Activated CD4-positive, alpha-beta T cell treated with anti-CD3 and anti-CD28 coated beads, Interleukin-2, amount 10 ng/mL, durations not matched to agents 24 days and 14 days (primary cell): ENCODE measurements at places on chromosomes 13 and 19.

- H3K4me1 ChIP-seq, result peaks cover 52% of the 10 kb centered on the region
- no peak overlapping the region for H3K27ac ChIP-seq
- H3K4me3 ChIP-seq, result peak overlapping the region; percentile 93
- peaks cover 13% of the 10 kb centered on the region for H3K27me3 ChIP-seq
- peaks cover 34% of the 10 kb centered on the region for H3K36me3 ChIP-seq
These were observed 1.1 kb downstream of the PPP5C start for GRCh38 chr19:46347985-46348384.

GRCh38 chr13:95296326-95296925 lies 4.8 kb downstream of the ABCC4 start:
- no peak overlapping the region for H3K4me3 ChIP-seq
- peaks cover 22% of the 10 kb centered on the region for H3K4me1 ChIP-seq
- no peak overlapping the region for H3K27ac ChIP-seq
- no peaks in the 10 kb centered on the region for H3K27me3 ChIP-seq
- DNase-seq, result peak; percentile 66
- peaks cover 13% of the 10 kb centered on the region for H3K36me3 ChIP-seq

DNA sequence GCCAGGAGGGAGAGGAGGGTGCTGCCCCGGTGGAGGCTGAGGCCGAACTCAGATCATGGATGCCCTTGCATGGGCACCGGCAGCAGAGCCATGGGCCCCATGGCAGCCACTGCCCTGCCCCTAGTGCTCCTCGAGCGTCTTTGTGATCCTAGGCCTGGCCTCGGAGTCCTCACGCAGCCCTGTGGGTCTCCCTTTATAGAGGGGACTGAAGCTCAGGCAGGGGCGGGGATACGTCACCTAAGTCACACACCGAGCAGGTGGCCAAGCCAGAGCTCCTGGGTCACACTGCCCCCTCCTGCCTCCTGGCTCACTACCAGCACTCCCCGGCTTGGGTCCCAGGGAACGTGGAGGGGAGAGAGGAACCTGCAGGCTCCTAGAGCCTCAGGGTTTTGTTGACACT lies 28.7 kb downstream of the DHX34 start:
- peaks cover 7% of the 10 kb centered on the region for H3K4me1 ChIP-seq
- no peak overlapping the region for H3K4me3 ChIP-seq
- H3K27ac ChIP-seq, result no peak overlapping the region
- DNase-seq, result no peak
- H3K27me3 ChIP-seq, result no peaks in the 10 kb centered on the region

- no peak overlapping the region for H3K4me3 ChIP-seq
- no peak overlapping the region for H3K27ac ChIP-seq
- no peaks in the 10 kb centered on the region for H3K36me3 ChIP-seq
- H3K27me3 ChIP-seq, result no peaks in the 10 kb centered on the region
- no peak for DNase-seq
- peaks cover 4% of the 10 kb centered on the region for H3K4me1 ChIP-seq
These were observed 148.7 kb downstream of the NALCN start for GRCh38 chr13:101267656-101268055.

GRCh38 chr13:62556978-62557377 lies 1141.3 kb upstream of the PCDH20 start:
- H3K27me3 ChIP-seq, result no peaks in the 10 kb centered on the region
- H3K36me3 ChIP-seq, result no peaks in the 10 kb centered on the region
- no peaks in the 10 kb centered on the region for H3K4me1 ChIP-seq
- H3K4me3 ChIP-seq, result no peak overlapping the region

- no peaks in the 10 kb centered on the region for H3K36me3 ChIP-seq
- H3K4me1 ChIP-seq, result no peaks in the 10 kb centered on the region
- no peak overlapping the region for H3K27ac ChIP-seq
- no peaks in the 10 kb centered on the region for H3K27me3 ChIP-seq
- H3K4me3 ChIP-seq, result no peak overlapping the region
These were observed 20.3 kb upstream of the CACNA1A start for GRCh38 chr19:13526552-13526951.

DNA sequence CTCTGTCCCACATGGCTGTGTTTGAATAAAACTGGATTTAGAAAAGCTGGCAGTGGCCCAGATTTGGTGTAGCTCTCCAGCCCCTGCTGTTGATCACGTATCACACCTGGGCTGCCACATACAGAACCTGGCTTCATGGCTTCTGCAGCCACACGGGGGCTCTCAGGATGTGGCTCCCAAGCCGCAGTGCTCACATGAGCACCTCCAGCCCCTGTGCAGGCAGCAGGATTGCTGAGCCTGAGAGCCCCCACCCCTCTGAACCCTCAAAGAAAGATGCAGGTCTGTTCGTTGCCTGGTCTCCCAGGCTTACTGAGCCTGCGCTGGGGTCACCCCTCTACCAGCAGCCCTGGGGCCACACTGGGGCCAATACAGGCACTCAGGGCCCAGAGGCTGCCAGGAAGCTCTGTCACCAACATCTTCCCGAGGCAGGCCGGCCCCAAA lies 2.7 kb downstream of the PLEKHF1 start:
- peak overlapping the region; percentile 75 for H3K27ac ChIP-seq
- no peaks in the 10 kb centered on the region for H3K27me3 ChIP-seq
- DNase-seq, result peak; percentile 88

GRCh38 chr19:33233056-33233873 lies 7.6 kb upstream of the SLC7A10 start:
- peaks cover 4% of the 10 kb centered on the region for H3K36me3 ChIP-seq
- no peak overlapping the region for H3K27ac ChIP-seq
- H3K27me3 ChIP-seq, result peaks cover 12% of the 10 kb centered on the region
- no peak for DNase-seq

- no peaks in the 10 kb centered on the region for H3K4me1 ChIP-seq
- DNase-seq, result no peak
- H3K27ac ChIP-seq, result no peak overlapping the region
- no peak overlapping the region for H3K4me3 ChIP-seq
- H3K27me3 ChIP-seq, result no peaks in the 10 kb centered on the region
These were observed 338.9 kb downstream of the PCDH17 start for GRCh38 chr13:57970404-57970803.

GRCh38 chr19:19215792-19216191 lies 4.0 kb downstream of the NCAN start:
- peaks cover 5% of the 10 kb centered on the region for H3K4me1 ChIP-seq
- H3K27me3 ChIP-seq, result peaks cover 34% of the 10 kb centered on the region
- no peak overlapping the region for H3K4me3 ChIP-seq
- no peaks in the 10 kb centered on the region for H3K36me3 ChIP-seq
- no peak for DNase-seq

DNA sequence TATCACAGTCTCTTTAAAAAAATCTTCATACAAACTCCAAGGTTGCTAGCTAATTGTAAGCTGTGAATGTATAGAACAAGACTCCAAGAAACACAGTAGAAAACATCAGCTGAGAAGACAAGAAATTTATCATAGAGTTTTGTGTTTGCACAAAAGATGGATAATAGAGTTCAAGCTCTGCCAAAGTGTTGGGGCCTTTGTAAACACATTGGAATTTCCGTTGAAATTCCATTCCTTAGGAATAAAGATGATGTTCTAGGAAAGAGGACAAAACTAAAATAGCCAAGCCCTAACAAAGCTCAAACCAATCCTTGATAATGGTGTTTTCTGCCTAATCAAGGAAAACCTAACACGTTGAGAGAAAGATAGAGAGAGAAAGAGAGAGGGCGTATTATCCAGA lies 20.6 kb downstream of the LRRC63 start:
- no peak overlapping the region for H3K27ac ChIP-seq
- peaks cover 20% of the 10 kb centered on the region for H3K36me3 ChIP-seq
- no peaks in the 10 kb centered on the region for H3K4me1 ChIP-seq

- no peaks in the 10 kb centered on the region for H3K27me3 ChIP-seq
- no peaks in the 10 kb centered on the region for H3K4me1 ChIP-seq
- no peaks in the 10 kb centered on the region for H3K36me3 ChIP-seq
- no peak overlapping the region for H3K27ac ChIP-seq
- DNase-seq, result no peak
- H3K4me3 ChIP-seq, result no peak overlapping the region
These were observed 50.5 kb upstream of the ZNF429 start for GRCh38 chr19:21454901-21455300.

GRCh38 chr13:91323349-91323748 lies 24.1 kb upstream of the MIR17HG start:
- peaks cover 11% of the 10 kb centered on the region for H3K27me3 ChIP-seq
- no peak overlapping the region for H3K27ac ChIP-seq
- H3K4me1 ChIP-seq, result peaks cover 11% of the 10 kb centered on the region
- H3K36me3 ChIP-seq, result no peaks in the 10 kb centered on the region
- peak; percentile 66 for DNase-seq

DNA sequence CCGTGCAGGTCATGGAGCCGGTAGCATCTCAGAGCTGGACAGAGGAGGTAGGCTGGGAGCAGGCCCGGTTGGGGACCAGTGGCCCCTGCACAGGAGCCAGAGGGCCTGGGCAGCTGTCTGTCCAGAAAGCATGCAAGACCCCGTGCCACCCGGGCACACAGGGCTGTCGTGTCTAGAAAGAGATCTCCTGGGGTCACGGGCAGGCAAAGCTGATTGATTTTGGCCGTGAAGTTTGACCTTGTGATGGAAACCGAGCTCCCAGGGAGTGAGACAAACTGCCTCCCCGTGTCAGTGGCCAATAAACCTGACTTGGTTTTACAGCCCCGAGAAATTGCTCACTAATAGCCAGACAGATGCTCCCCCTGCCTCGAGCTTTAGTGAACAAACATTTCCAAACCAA lies 98.8 kb downstream of the KDM4B start:
- H3K4me1 ChIP-seq, result no peaks in the 10 kb centered on the region
- no peak for DNase-seq
- no peaks in the 10 kb centered on the region for H3K27me3 ChIP-seq
- peaks cover 17% of the 10 kb centered on the region for H3K36me3 ChIP-seq
- no peak overlapping the region for H3K27ac ChIP-seq
